ENCODE measurements at places on chromosomes 12 and 14.

DNA sequence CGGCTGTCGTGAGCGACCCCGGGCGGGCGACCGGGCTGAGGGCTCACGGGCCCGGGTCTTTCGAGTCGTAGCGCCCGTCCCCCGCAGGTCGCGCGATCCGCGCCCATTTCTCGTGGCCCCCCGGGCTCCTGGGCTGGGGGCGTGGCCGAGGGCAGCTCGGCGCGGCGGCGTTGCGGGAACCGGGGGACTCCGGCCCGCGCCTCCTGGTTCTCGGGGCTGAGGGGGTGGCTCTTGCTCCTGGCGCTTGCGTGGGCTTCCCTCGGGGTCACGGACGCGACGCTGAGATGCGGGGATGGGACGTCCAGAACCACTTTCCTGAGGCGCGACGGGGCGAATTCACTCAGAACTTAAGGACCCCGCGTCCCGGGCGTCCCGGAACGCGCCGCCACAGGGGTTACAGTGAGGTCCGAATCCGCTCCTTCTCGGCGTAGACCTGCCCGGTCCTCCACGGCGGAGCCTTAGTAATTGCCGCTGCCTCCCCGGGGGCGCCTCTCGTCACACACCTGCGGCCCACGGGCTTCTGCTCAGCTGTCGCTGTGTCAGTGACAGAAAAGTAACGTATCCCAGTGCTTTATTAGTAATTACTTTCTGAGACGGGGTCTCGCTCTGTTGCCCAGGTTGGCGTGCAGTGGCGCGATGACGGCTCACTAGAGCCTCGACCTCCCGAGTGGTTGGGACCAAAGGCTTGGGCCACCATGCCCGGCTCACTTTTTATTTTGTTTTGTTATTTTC, 606 bp downstream of the EP400 start:
- DNase-seq, result no peak

DNA sequence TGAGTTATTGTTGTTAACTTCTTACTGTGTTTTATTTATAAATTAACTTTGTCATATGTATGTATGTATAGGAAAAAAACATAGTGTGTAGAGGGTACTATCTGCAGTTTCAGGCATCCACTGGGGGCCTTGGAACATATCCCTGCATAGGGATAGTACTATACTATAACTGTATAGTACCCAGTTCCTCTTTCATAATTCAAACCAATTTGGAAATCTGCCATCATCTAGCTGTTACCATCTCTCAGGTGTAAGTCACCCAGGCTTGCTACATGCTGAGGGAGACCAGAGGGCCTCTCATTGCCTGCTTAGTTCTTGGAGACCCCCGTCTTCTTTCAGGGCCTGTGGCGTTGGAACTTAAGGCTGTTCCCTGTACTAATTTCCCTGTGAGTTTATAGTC, 12.9 kb upstream of the DCD start:
- no peak for DNase-seq

GRCh38 chr12:39341179-39341578, 101.7 kb downstream of the KIF21A start:
- no peak for DNase-seq

DNA sequence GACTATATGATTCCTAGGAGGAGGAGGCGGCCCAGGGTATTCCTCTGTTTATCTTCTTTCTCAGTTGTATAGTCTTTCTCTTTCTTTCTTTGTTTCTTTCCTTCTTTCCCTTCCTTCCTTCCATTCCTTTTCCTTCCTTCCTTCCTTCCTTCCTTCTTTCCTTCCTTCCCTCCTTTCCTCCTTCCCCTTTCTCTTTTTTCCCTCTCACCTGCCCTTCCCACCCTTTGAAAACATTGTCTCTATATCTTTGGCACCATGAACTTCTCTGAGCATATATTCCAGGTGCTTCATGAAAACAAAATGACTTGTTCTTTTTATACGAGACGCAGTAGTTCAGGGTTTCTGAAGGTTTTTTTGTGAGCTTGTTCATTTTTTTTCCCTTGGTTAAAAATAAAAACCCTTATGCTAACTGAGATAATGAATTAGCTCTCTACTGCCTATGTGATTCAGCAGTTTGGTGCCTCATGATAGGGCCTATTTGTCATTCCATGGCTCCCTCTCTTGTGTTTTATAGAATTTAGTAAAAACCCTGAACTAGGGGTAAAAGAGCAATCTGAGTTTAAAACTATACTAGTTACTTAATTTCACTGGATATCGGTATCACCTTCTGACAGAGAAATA, 3.2 kb upstream of the TESPA1 start:
- no peak for DNase-seq

- no peak for DNase-seq
Observed at GRCh38 chr12:118432812-118433545, 56.6 kb downstream of the SUDS3 start.

GRCh38 chr12:46458500-46459102, 86.0 kb upstream of the SLC38A2 start:
- DNase-seq, result no peak

GRCh38 chr12:54372113-54372806, 8.0 kb upstream of the GPR84 start:
- no peak for DNase-seq

DNA sequence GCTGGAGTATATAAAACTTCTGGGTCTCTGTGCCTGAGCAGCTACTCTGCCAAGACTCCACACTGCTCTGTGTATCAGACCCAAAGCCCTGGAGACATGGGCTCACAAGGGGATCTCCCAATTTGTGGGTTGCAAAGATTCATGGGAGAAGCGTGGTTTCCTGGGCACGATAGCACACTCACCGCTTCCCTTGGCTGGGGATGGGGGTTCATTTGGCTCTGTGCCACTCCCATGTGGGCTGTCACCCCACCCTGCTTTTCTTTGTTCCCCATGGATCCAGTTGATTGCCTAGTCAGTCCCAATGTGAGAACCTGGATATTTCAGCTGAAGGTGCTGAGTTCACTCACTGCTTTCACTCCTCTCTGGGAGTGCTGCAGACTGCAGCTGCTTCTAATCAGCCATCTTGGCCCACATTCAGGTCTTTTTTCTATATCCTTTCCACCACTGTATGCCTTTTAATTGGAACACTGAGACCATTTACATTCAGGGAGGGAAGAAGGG, 40.0 kb upstream of the PCNX4 start:
- DNase-seq, result peak; percentile 2

DNA sequence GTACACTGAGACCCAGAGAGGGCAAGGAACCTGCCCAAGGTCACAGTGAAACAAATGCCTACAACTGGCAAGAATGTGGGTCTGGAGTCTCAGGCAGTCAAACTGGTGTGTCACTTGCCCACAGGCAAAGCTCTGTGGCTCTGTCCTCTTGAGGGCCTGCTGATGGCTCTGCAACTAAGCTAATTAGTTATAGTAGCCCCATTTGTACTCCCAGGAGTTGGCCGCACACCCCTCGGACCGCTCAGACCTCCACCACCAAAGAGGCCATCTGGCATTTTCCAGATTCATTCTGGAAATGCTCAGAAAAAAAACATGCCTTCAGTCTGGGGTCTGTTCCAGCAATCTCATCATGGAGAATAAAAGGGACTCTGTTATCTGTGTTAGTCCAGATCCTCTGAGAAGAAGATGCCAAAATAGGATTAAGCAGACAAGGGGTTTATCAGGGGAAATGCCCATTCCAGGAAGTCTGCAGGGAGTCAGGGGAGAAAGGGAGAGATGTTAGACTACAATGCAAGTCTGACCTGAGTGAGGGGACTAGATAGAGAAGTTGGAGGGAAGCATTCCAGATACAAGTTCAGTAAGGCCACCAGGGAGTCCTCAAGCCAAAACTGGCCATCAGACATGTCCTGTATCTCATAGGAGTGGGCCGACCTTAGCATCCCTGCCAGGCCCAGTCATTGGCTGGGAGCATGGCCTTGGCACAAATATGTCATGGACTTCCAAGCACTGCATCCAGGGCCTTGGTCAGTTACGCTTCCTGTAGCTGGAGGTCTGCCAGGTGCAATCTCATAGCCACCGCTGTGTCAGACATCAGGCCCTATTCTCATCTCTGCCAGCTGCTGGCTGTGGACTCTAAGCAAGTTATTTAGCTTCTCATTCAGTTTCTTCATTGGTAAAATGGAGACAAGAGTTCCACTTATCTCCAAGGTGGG, 15.4 kb upstream of the OAS1 start:
- no peak for DNase-seq

DNA sequence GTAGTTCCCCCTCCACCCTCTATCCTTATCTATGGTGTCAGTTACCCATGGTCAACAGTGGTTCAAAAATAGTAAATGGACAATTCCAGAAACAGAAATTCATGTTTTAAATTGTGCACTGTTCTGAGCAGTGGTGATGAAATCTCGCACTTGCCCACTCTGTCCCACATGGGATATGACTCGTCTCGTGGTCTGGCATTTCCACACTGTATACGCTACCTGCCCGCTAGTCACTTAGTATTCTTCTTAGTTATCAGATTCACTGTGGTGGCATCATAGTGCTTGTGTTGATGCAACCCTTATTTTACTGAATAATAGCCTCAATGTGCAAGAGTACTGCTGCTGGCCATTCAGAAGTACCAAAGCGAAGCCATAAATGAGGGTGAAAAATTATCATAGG, 507.0 kb downstream of the SNAPC1 start:
- no peak for DNase-seq

DNA sequence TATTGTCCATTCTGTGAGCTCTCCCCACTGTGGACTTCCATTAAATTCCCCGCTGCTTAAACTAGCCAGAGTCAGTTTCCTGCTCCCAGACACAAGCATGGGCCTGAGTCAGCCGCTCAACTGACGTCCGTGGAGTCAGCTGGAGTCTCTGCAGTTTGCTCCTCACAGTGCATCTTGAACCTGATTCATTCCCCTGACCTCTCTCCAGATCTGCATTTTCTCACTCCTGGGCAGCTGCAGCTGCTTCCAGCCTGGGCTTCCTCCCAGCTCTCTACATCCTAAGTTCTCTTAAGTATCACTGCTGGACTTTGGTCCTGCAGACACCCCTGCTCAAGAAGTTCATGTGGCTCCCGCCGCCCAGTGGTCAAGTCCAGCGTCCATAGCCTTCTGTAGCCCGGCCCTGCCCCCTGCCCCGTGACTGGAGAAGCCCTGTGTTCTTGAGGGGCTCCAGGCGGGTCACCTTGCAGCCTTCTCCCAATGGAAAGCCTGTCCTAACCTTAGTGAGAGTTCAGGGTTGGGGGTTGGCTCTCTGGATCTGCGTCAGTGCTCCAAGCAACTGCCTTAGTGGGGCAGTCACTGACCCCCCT, 20.0 kb downstream of the NFKBIA start:
- DNase-seq, result no peak

DNA sequence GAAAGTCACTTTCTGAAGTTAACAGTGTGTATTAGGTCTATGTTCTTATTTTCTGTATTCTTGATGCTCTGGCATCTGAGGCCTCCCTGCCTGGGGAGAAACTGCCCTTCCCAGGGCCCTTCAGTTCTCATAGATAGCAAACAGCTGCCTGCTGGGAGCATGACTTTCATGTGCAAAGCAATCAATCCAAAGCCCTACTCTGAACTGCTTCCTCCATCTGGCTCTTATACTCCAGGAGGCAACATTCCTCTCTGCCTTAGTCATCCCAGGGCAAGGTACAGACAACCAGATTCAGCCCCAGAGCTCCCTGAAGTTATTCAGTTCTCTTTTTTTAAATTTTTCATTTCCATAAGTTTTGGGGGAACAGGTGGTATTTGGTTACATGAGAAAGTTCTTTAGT, 41.7 kb upstream of the RIN3 start:
- no peak for DNase-seq

GRCh38 chr12:131827961-131828534, at the start of gene MMP17:
TSS of gene MMP17 (plus strand) at chr12:131828393. CDS start at chr12:131828495, 102 bp downstream.
- no peak for DNase-seq

All from left renal pelvis (tissue), 4 donors.